NCI-H2171 treated with DMSO at 0.1 percent for 48 hours (cell line): ENCODE measurements at places on chromosomes 4 and X.

DNA sequence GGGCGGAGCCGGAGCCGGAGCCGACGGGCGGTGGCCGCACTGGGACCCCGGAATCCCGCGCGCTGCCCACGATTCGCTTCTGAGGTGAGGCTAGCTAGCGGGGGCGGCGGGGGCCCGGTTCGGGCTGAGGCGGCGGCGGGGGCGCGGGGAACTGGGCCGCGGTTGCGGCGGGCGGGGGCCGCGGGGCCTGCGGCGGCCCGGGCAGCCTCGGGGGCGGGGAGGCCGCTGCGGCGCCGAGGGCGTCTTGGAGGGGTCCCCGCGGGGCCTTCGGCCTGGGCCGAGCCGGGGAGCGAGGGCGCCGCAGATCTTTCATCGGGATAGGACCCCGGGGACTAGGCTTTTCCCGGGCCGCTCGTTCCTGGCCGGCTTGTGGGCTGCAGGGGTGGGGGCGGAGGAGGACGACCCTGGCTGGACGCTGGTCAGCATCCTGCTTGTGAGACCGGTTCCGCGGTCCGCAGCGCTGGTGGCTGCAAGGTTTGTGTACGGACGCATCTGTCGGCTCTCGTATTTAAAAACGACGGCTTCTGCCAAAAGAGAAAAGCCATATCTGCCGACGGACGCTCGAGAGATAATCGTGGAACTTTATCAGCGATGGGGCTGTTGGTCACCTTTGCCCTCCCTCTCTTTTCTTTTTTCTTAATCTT, 419 bp downstream of the ADD1 start:
- no peak for DNase-seq

GRCh38 chrX:154696676-154697045, 43.3 kb upstream of the CTAG2 start:
- DNase-seq, result no peak

DNA sequence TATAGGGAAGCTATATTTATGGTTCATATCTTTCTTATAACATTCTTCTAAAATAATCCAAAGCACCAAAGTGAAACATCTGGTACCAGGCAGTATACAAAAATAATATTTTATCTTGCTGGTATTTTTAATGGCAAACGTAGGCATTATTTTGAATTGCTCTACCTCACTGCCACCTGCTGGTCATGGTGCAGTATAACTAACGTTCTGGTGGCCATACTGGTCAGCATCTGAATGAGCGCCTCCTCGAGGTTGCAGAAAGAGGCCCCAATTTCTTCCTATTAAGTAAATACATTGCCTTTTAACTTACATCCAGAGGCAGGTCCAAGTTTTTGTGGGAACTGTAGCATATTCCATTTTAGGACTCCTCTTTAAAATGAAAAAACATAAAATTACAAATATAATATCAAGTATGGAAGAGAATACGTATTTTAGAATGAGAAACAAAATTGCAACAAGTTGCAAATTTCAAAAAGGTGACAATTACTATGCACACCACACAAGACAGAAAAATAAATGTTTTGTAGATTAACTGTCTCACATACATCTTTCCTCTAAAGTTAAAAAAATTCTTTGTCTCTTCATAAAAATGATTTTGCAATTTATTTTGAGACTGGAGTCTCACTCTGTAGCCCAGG, 22.9 kb upstream of the CWH43 start:
- peak; percentile 68 for DNase-seq

GRCh38 chrX:131910586-131910985, 112.5 kb upstream of the STK26 start:
- peak; percentile 47 for DNase-seq

DNA sequence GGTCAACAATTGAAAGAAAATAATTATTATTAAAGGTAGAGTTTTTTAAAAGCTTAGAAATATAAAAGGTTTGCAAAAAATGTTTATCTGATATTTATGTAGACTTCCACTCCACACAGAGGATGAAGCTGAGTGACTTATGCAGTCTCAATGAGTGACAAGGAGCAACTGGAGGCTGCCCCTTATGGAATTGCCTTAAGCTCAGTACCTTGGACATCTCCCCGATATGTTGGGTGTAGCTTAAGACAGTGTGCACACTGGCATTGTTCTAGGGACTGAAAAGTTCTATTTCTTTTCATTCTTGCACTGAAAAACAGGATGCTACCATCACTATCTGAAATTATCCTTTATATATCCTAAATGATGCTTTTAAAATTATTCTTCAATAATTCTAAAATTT, 292.1 kb downstream of the PRDM5 start:
- DNase-seq, result no peak

GRCh38 chr4:88893961-88894360, 163.0 kb downstream of the FAM13A start:
- DNase-seq, result no peak

DNA sequence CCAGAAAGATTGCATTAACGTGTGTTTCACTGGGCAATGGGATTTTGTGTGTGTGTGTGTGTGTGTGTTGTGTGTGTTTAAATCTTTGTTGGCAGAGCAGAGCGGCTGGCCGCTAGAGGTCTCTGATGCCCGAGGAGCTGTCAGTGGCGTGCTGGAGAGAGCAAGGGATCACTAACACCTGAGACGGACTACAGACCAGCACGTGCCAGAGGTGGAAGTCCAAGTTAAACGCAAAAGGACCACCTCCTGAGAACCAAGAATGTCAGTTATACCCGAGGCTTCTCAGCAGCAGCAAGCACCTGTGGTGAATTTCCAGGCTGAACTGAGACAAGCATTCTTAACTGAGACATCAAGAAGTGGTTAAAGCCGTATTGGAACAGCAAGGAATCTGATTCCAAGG, 9.0 kb upstream of the SLC25A14 start:
- peak; percentile 26 for DNase-seq

DNA sequence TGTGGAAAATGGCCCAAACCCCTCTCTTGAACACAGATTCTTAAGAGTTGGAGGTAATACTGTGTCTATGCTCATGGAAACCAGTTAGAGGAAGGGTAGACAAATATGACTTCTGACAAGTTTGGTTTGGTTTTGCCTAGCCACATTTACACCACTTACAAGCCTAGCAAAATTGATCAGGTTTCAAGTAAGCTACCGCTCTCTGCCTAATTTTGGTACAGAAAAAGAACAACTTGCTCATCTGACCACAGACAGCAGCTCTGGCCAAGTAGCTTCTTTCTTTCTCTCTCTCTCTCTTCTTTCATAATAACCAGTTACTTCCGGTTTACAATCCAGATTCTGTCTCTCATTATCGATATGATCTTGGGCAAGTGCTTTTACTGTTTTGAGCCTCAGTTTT, 260.0 kb downstream of the GLUD2 start:
- no peak for DNase-seq

GRCh38 chrX:53599781-53600396, 86.6 kb downstream of the HUWE1 start:
- no peak for DNase-seq

GRCh38 chr4:152000518-152000917, 239.7 kb upstream of the GATB start:
- DNase-seq, result no peak

GRCh38 chrX:19639056-19639455, 123.7 kb upstream of the MAP3K15 start:
- DNase-seq, result no peak

DNA sequence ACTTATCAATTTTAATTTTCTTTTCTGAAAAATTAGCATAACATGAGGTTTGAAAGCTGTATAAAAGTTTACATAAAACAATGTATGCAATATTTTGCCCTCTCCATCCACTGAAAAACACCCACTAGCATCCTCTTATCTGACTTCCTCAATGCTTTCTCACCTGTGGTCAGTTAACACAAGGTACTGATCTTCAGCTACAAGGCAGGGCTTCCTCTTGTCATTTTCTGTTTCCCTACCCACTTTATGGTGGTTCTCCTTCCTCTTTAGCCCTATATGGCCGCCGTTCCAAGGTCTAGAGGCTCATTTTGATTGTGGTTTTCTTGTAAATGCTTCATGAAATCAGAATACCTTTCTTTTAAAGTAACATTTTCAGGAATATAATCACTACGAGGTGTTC, 618.6 kb upstream of the CPEB2 start:
- no peak for DNase-seq

DNA sequence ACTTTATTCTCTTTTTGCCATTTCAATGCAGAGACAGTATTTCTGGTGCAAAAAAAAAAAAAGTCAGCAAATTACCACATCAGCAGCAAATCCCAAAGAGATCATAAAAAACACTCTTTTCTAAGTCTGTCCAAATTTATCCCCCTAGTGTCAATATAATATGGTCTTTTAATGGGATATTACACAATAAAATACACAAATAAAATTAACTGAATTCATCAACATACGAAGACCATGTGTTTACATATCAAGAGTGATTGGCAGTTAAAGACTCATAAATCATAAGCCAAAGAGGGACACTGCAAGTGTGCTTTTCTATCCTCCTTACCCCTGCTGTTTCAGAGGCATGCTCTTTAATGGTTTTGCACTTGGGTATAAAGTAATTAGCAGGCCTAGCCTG, 340.2 kb upstream of the DKK2 start:
- DNase-seq, result no peak

DNA sequence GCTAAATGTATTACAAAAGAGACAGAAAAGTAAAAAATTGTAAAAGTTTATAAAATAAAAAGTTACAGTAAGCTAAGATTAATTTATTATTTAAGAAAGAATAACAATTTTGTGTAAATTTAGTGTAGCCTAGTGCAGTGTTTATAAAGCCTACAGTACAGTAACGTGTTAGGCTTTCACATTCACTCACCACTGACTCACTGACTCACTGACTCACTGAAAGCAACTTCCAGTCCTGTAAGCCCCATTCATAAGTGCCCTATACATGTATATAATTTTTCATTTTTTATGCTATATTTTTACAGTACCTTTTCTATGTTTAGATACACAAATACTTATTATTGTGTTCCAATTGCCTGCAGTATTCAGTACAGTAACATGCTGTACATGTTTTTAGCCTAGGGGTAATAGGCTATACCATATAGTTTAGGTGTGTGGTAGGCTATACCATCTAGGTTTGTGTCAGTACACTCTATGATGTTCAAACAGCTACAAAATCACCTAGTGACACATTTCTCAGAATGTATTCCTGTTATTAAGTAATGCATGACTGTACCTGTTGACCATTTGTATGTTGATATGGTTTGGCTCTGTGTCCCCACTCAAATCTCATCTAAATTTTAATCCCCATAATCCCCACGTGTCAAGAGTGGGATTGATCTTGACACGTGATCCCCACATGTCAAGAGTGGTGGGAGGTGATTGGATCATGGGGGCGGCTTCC, 57.9 kb downstream of the CFAP299 start:
- DNase-seq, result no peak

GRCh38 chrX:110156167-110156754, 153.3 kb downstream of the TMEM164 start:
- no peak for DNase-seq

- DNase-seq, result no peak
Measured at GRCh38 chrX:42946544-42947194, 168.7 kb upstream of the PPP1R2C start.

GRCh38 chrX:128691872-128692271, 639.7 kb upstream of the ACTRT1 start:
- DNase-seq, result no peak
